Neuronal stem cell (in vitro differentiated cells): ENCODE measurements at places on chromosomes 13 and 19.

- no peak for DNase-seq
- H3K27me3 ChIP-seq = peaks cover 6% of the 10 kb centered on the region
- no peak overlapping the region for H3K4me3 ChIP-seq
- H3K27ac ChIP-seq = no peak overlapping the region
- no peaks in the 10 kb centered on the region for H3K36me3 ChIP-seq
- peaks cover 5% of the 10 kb centered on the region for H3K4me1 ChIP-seq
Measured at GRCh38 chr19:38597075-38597474, 20.7 kb downstream of the MAP4K1 start.

DNA sequence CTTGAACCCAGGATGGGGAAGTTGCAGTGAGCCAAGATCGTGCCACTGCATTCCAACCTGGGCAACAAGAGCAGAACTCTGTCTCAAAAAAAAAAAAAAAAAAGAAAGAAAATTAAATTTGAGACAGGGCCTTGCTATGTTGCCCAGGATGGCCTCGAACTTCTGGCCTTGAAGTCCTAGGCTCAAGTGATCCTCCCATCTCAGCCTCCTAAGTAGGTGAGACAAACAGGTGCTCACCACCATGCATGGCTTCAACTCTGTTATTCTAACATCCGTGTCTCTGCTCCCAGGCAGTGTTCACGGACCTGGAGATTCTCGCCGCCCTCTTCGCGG is 40.3 kb downstream of the PDE4A start:
- H3K36me3 ChIP-seq = no peaks in the 10 kb centered on the region
- H3K4me3 ChIP-seq = no peak overlapping the region
- H3K27ac ChIP-seq = no peak overlapping the region
- H3K27me3 ChIP-seq = no peaks in the 10 kb centered on the region
- peaks cover 6% of the 10 kb centered on the region for H3K4me1 ChIP-seq

- H3K4me1 ChIP-seq = peaks cover 3% of the 10 kb centered on the region
- no peak for DNase-seq
- no peaks in the 10 kb centered on the region for H3K27me3 ChIP-seq
- no peak overlapping the region for H3K4me3 ChIP-seq
- H3K36me3 ChIP-seq = peaks cover 28% of the 10 kb centered on the region
Measured at GRCh38 chr19:49887665-49888509, 8.8 kb downstream of the IL4I1 start.

- DNase-seq = no peak
- no peaks in the 10 kb centered on the region for H3K4me1 ChIP-seq
- H3K27me3 ChIP-seq = no peaks in the 10 kb centered on the region
- no peak overlapping the region for H3K27ac ChIP-seq
Measured at GRCh38 chr13:74115133-74115532, 19.1 kb downstream of the KLF12 start.

- peaks cover 4% of the 10 kb centered on the region for H3K4me1 ChIP-seq
- no peak overlapping the region for H3K4me3 ChIP-seq
- H3K36me3 ChIP-seq = peaks cover 11% of the 10 kb centered on the region
- no peak for DNase-seq
- no peak overlapping the region for H3K27ac ChIP-seq
- H3K27me3 ChIP-seq = no peaks in the 10 kb centered on the region
Measured at GRCh38 chr13:24459726-24460125, 52.9 kb downstream of the PARP4 start.

- no peaks in the 10 kb centered on the region for H3K27me3 ChIP-seq
- peaks cover 11% of the 10 kb centered on the region for H3K36me3 ChIP-seq
- DNase-seq = no peak
- H3K4me1 ChIP-seq = no peaks in the 10 kb centered on the region
- no peak overlapping the region for H3K27ac ChIP-seq
- no peak overlapping the region for H3K4me3 ChIP-seq
Measured at GRCh38 chr13:110726726-110727125, 13.2 kb downstream of the ING1 start.

DNA sequence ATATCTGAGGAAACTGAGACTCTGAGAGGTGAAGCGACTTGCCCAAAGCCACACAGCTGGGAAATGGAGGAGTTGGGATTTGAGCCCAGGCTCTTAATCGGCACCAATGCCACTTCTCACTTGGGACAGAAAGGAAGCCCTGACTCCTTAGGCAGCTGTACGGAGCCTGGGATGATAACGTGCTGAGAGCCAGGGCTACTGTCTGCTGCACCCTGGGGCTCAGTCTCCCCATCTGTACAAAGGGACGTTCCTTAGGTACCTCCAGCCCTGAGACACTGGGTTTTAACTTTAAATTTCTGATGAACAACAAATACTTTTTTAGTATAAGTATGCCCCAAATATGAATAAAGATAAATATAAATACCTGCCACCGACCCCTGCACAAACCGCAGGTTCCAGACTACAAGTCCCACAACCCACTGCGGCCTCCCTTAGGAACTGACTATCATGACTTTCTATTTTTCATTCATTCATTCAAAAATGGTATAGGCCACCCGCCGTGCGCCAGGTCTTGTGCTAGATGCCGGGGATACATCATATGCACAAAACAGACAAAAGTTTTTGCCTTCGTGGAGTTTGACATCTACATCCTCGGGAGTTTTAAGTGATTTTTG is 776 bp upstream of the NCLN start:
- H3K36me3 ChIP-seq = peaks cover 7% of the 10 kb centered on the region
- DNase-seq = no peak
- peaks cover 12% of the 10 kb centered on the region for H3K4me1 ChIP-seq
- H3K4me3 ChIP-seq = peak overlapping the region; percentile 74

- no peak overlapping the region for H3K27ac ChIP-seq
- no peak for DNase-seq
- peaks cover 8% of the 10 kb centered on the region for H3K4me1 ChIP-seq
- H3K27me3 ChIP-seq = no peaks in the 10 kb centered on the region
- no peaks in the 10 kb centered on the region for H3K36me3 ChIP-seq
Measured at GRCh38 chr13:94305934-94306333, 173.5 kb downstream of the DCT start.

DNA sequence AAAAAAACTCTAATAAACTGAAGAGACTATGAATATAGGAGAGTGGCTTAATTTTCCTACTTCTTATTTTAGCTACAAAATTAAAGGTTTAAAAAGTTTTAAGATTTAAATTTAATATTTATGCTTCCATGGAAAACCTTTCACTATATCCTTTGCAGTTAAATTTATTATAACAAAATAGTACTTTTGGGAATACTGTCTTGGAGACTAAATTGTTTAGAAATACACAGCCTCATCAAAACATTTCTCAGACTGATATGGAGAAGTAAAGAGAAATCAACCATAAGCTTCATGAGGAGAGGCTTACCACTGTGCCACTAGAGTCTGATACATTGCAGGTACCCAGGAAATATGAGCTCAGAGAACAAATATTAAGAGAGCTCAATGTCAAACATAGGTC is 436.5 kb downstream of the KCTD12 start:
- H3K27me3 ChIP-seq = no peaks in the 10 kb centered on the region
- no peaks in the 10 kb centered on the region for H3K4me1 ChIP-seq
- no peak overlapping the region for H3K27ac ChIP-seq
- H3K4me3 ChIP-seq = no peak overlapping the region
- H3K36me3 ChIP-seq = no peaks in the 10 kb centered on the region
- DNase-seq = no peak

DNA sequence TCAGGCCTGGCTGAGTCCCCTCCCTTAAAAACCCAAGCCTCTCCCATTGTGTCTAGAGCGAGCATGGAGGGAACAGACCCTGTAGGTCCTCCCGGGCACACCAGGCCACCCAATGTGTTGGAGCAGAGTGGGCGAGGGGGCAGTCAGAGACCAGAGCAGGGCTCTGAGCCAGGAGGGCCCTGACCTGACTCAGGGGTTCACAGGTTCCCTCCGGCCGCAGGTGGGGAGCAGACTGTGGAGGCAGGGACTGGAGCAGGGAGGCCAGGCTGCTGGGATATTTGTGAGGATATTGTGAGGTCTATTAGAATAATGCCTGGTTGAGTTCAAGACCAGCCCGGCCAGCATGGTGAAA is 1.6 kb upstream of the TYROBP start:
- no peaks in the 10 kb centered on the region for H3K27me3 ChIP-seq
- H3K4me1 ChIP-seq = peaks cover 12% of the 10 kb centered on the region
- DNase-seq = no peak
- no peak overlapping the region for H3K27ac ChIP-seq

DNA sequence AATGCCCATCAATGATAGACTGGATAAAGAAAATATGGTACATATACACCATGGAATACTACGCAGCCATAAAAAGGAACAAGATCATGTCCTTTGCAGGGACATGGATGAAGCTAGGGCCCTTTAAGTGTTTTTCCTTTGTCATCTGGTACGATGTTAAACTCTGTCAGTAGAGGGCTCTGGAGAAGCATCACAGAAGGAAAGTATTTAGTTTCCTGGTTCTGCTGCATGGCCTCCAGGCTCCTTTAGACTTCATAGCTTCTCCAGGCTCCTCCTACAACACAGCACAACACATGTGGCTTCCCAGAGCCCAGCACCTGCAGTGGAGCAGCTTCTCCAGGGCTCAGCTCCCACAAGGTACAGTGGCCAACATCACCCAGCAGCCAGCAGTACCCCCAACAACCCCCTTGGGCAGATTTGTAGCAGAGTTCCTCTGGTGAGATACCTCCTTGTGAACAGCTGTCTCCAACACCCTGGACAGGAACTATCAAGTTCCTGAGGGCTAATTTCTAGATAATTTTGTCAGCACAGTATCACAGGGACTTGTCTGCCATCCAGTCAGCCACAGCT is 63.4 kb downstream of the KCTD12 start:
- H3K27me3 ChIP-seq = no peaks in the 10 kb centered on the region
- no peak overlapping the region for H3K27ac ChIP-seq
- H3K4me3 ChIP-seq = no peak overlapping the region
- DNase-seq = no peak

GRCh38 chr19:38099966-38100365 is 124.1 kb downstream of the DPF1 start:
- no peak overlapping the region for H3K27ac ChIP-seq
- H3K36me3 ChIP-seq = peaks cover 62% of the 10 kb centered on the region
- no peaks in the 10 kb centered on the region for H3K4me1 ChIP-seq

GRCh38 chr13:53054569-53054968 is 26.0 kb downstream of the OLFM4 start:
- no peak overlapping the region for H3K4me3 ChIP-seq
- no peaks in the 10 kb centered on the region for H3K36me3 ChIP-seq
- no peaks in the 10 kb centered on the region for H3K27me3 ChIP-seq
- H3K27ac ChIP-seq = no peak overlapping the region

- no peaks in the 10 kb centered on the region for H3K27me3 ChIP-seq
- no peaks in the 10 kb centered on the region for H3K36me3 ChIP-seq
- H3K4me1 ChIP-seq = no peaks in the 10 kb centered on the region
- no peak overlapping the region for H3K27ac ChIP-seq
- H3K4me3 ChIP-seq = no peak overlapping the region
Measured at GRCh38 chr19:47296036-47296435, 13.6 kb upstream of the C5AR1 start.

- no peak overlapping the region for H3K4me3 ChIP-seq
- no peak for DNase-seq
- no peak overlapping the region for H3K27ac ChIP-seq
Measured at GRCh38 chr19:5118026-5118425, 149.1 kb downstream of the KDM4B start.

GRCh38 chr19:35645680-35646511 is 2.2 kb upstream of the COX6B1 start:
- peaks cover 25% of the 10 kb centered on the region for H3K4me1 ChIP-seq
- no peak overlapping the region for H3K27ac ChIP-seq
- H3K27me3 ChIP-seq = no peaks in the 10 kb centered on the region

DNA sequence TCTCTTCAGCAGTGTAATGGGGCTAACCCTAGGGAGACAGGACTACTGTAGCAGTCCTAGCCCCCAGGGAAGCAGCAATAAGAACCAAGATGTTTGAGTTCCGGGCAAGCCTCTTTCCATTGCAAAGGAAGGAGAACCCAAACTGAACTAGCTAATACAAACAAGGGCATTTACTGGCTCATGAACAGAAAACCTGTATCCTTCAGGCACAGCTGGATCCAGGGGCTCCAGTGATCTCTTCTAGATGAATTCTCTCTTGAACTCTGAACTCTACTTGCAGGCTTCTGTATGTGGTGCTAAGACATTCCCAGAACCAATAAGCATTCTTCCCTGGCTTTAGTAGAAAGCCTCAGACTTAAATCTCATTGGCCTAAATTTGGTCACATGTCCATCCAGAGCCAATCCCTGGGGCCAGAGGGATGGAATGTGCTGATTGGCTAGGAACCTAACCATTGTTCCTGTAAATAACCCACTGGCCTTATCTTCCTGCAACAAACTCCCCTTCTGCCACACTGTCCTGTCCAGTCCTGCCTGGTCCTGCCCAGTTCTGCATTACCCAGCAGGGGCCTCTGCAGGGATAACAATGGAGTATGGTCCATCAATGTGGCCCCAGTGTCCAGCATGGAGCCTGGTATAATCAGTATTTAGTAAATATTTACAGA is 3.9 kb upstream of the PODNL1 start:
- no peak for DNase-seq
- no peak overlapping the region for H3K27ac ChIP-seq
- no peak overlapping the region for H3K4me3 ChIP-seq
- H3K27me3 ChIP-seq = no peaks in the 10 kb centered on the region
- H3K4me1 ChIP-seq = peaks cover 10% of the 10 kb centered on the region

- H3K4me3 ChIP-seq = no peak overlapping the region
- no peak overlapping the region for H3K27ac ChIP-seq
- peaks cover 64% of the 10 kb centered on the region for H3K36me3 ChIP-seq
- no peak for DNase-seq
- no peaks in the 10 kb centered on the region for H3K27me3 ChIP-seq
Measured at GRCh38 chr19:36574741-36575140, 1.6 kb upstream of the ZNF529 start.

GRCh38 chr13:49403996-49404702 is 39.7 kb downstream of the CAB39L start:
- no peak overlapping the region for H3K4me3 ChIP-seq
- no peaks in the 10 kb centered on the region for H3K36me3 ChIP-seq
- no peak for DNase-seq
- no peaks in the 10 kb centered on the region for H3K27me3 ChIP-seq

DNA sequence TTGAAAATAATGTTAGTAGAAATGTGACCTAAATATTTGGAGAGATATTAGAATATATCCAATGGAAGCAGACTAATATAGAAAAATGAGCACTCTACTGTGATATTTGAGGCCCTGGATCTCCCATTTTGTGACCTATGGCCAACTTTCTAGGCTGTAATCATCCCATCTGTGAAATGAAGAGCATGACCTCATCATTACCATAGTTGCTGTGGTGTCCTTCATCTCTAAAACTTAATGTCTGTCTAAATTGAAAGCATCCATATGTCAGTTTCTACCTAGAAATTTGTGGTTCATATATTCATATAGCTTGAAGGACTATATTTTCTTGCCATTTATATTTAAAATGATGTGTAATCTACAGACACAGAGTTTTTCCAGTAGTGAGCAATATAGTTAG is 41.6 kb downstream of the PAN3 start:
- no peak for DNase-seq
- no peaks in the 10 kb centered on the region for H3K27me3 ChIP-seq
- H3K4me1 ChIP-seq = peaks cover 4% of the 10 kb centered on the region
- no peak overlapping the region for H3K4me3 ChIP-seq
- no peak overlapping the region for H3K27ac ChIP-seq

DNA sequence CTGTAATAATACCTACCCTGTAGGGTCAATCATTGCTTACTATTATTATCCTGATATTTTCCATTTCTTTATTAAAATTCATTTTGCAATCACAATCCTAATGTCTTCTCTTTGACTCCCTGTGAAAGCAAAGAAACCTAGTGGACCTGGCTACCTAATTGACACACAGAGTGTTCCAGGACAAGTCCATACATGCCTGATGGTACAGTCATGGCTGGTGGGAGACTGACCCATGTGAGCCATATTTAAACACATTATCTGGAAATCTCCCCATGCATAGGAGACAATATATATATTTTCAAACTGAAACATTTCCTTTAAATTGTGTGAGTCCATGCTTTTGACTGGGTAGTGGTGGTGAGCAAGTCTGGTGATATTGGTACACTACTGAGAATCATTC is 230.6 kb upstream of the DACH1 start:
- H3K4me3 ChIP-seq = no peak overlapping the region
- H3K36me3 ChIP-seq = no peaks in the 10 kb centered on the region
- no peak overlapping the region for H3K27ac ChIP-seq
- H3K27me3 ChIP-seq = no peaks in the 10 kb centered on the region
